ENCODE measurements at places on chromosomes 1 and 21.

GRCh38 chr1:119909890-119910596, 13.7 kb upstream of the ADAM30 start:
- peak; percentile 28 for DNase-seq

GRCh38 chr1:223000632-223001031, 142.4 kb downstream of the TLR5 start:
- DNase-seq = no peak

DNA sequence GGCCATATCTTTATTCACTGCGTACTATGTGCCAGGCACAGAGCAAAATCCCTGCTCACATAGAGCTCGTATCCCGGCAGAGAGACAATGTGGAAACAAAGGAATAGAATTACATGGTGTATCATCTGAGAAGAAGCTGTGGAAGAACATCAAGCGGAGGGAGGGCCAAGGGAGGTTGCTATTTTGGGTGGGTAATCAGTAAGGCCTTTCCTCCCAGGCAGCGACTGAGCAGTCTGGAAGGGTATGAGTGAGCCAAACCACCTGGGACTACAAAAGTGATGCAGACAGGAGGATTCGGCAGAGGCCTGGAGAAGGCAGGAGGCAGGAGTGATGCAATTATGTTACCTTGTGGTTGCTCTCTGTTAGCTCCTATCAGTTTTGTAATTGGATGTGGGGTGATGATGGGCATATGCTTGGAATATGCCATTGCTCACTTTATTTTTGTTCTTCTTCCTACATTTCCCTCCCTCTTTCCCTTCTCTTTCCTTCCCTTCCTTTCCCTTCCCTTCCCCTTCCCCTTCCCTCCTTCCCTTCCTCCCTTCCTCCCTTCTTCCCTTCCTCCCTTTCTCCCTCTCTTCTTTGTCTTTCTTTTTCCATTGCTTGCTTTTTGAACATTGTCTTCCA, 172.9 kb downstream of the DISC1 start:
- DNase-seq = no peak

GRCh38 chr1:93865253-93865652, 13.8 kb downstream of the DNTTIP2 start:
- DNase-seq = no peak

- peak; percentile 24 for DNase-seq
These were observed 5.4 kb downstream of the ZSWIM5 start for GRCh38 chr1:45200906-45201500.

GRCh38 chr1:224565186-224565585, 50.9 kb upstream of the CNIH3 start:
- no peak for DNase-seq

- DNase-seq = no peak
These were observed 57.6 kb downstream of the KCNK2 start for GRCh38 chr1:215140135-215140534.

DNA sequence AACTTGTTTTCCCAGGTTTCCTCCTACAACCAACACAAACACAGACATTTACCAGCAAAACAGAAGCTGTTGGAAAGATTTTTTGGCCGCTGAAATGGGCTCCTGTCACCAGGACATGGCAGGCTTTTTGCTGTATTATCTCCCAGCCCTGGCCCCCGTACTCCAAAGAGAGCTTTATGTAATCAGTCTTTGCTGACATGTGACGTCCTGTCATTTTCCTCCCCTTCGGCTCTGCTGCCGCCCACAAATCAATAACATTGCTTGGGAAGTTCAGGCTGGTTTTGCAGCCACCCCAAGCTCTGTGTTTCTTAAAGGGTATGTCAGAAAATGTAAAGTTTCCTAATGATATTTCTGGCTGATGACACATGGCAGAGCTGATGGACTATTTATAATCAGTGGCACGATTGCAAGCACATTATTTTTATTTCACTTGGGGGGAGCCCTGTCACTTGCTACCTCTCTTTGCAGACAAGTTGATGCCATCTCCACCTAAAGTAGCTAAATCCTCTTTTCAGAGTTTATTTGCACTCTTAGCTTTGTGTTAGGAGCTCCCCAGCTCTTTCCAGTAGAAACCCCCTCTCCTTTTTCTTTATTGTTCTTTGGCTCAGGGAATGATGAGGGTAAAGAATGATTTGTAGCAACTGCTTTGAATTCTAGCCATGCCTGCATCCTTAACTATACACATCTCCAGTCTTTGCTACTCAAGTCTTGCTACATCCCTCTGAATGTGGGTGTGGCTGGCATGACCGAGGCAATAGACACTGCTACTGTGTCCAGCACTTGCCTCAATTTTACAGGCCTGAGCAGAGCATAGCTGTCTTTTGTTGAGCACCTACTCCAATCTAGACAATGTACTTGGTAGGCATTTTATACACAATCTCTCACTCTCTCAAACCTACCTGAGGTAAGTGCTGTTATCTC, 67.3 kb downstream of the ELAVL4 start:
- DNase-seq = no peak

DNA sequence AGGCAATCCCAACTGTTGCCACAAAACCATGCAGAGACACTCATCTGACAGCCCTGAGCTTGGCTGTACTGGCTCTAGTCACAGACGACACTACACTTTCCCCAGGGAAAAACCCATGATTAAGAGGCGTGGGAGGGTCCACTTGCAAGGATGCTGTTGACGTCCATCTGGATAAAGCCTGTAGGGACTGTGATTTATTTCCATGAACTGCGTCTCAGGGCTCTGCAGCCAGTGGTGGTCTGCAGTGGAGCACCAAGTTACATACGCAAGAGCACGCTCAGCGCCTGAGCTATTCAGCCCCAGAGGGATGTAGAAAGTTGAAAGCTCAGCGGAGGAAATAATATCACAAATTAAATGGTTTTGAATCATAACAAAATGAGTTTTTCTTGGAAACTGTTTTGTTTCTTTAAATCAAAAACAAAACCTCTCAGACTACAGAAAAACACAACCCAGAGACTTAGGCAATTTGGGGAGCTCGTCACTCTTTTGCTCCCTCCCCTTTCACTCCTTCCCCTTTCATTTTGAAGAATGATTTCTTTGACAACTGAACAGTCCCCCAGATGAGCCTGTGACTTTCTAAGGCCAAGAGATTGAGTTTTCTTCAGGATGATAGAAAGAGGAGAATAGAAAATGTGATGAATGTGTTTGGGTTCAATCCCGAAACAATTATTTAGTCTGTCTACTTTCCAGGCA, 71.2 kb downstream of the NGF start:
- DNase-seq = no peak

DNA sequence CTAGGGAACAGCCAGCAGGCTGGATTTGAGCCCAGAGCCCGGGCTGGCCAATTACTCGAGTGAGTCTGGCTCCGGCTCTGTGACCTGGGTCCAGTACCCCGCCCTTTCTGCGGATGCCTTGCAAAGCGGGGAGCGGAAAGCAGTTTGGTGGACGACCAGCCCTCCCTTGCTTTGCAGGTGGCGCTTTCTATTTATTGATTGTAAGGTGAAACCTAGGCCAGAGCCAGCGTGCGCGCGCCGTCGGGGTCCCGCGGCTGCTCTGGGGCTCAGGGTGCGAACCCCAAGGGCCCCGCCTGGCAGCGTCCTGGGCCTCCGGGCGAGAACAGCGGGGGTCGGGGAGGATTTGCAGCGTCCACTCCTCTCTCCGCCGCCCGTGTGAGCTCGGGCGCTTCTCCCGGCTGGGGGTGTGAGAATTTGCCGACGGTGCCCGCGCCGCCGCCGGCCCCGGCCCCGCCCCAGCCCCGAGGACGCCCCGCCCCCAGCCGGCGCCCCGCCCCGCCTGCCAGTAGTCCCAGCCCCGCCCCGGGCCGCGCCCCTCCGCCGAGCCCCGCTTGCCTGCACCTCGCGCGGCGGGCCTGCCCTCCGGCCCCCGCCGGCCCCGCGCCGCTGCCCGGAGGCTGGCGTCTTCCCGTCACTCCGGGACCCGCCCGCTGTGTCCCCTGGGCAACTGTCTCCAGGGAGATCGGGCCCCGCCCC, 37.6 kb downstream of the PIK3CD start:
- peak; percentile 80 for DNase-seq

- no peak for DNase-seq
These were observed 67.2 kb upstream of the IFNAR2 start for GRCh38 chr21:33162436-33162951.

- DNase-seq = peak; percentile 57
These were observed 3.8 kb upstream of the PADI3 start for GRCh38 chr1:17244821-17245740.

- no peak for DNase-seq
These were observed 68.9 kb downstream of the DUSP10 start for GRCh38 chr1:221672965-221673364.

DNA sequence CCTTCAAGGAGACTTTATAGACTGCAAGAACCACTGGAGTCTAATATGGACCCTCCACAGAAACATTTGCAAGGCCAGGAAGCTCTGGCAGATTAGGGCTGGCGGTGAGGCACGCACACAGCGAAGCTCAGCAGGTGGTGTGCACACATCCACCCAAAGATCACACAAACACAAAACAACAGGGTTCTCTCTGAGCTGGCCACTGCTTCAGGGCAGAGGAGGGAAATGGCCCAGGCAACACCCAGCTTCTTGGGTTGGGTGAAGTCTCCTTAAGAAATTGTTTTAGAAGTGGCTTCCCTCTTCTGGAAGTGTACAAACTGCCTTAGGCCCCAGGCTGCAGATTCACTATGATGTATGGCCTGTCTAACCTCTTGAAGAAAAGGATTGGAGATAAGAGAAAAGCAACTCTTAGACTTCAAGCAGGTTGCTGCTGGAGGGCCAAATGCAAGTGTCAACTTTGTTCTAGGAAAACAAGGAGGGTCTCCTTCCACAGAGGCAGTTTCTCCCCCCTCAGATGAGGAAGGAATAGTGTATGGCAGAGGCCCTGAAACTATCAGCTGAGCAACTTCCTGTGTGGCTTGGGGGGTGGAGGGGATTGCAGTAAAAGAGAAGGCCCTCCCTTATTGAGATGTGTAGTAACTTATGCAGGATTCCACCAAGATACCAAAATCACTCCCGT, 2.0 kb downstream of the RCSD1 start:
- peak; percentile 74 for DNase-seq

DNA sequence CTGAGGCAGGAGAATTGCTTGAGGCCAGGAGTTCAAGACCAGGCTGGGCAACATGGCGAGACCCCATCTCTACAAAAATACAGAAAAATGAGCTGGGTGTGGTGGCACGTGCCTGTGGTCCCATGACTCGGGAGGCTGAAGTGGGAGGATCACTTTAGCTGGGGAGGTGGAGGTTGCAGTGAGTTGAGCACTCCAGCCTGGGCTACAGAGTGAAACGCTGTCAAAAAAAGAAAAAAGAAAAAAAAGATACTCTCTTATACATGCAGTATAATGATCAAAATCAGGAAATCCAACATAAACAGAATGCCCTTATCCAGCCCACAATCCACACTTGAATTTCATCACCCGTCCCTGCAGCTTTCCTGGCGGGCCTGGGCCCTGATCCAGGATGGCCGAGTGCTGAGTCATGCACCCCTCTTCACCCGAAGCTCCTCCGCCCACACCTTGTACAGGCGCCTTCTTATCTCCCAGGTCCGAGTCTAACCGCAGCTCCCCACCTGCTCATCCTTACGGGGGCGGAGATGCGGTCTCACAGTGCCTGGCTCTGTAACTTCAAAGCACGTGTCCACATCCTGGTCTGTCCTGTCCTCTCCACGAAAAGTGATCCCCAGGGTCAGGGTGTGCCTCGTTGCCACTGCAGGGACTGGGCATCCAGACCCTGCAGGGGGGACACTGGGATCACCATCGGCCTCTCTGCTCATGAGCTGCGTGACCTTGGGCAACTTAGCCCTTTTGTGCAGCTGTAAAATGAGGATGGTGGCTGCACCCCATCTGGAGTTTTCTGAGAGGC, 120.2 kb upstream of the SLC45A1 start:
- peak; percentile 71 for DNase-seq
